Right atrium auricular region (tissue), 2 donors: ENCODE measurements at places on chromosomes 1 and 21. TPM values are rescaled to one million over a fixed set of nuclear protein-coding genes. Genes with fewer than 3 reads are reported as not detected.
A peak's percentile ranks its signal among the peaks of the same experiment; 100 is the strongest.

- H3K27ac ChIP-seq = no peak overlapping the region
- DNase-seq = no peak
- H3K27me3 ChIP-seq = no peaks in the 10 kb centered on the region
- H3K4me3 ChIP-seq = no peak overlapping the region
These were observed 360.4 kb upstream of the LYPLAL1 start for GRCh38 chr1:218813237-218813636.

GRCh38 chr21:45513003-45513717 lies 29.1 kb downstream of the SLC19A1 start:
- peaks cover 9% of the 10 kb centered on the region for H3K36me3 ChIP-seq
- H3K27me3 ChIP-seq = no peaks in the 10 kb centered on the region
- H3K27ac ChIP-seq = no peak overlapping the region
- H3K4me1 ChIP-seq = no peaks in the 10 kb centered on the region
- H3K4me3 ChIP-seq = no peak overlapping the region
- DNase-seq = no peak

Gene SLX9
- 15.9 TPM for total RNA-seq

DNA sequence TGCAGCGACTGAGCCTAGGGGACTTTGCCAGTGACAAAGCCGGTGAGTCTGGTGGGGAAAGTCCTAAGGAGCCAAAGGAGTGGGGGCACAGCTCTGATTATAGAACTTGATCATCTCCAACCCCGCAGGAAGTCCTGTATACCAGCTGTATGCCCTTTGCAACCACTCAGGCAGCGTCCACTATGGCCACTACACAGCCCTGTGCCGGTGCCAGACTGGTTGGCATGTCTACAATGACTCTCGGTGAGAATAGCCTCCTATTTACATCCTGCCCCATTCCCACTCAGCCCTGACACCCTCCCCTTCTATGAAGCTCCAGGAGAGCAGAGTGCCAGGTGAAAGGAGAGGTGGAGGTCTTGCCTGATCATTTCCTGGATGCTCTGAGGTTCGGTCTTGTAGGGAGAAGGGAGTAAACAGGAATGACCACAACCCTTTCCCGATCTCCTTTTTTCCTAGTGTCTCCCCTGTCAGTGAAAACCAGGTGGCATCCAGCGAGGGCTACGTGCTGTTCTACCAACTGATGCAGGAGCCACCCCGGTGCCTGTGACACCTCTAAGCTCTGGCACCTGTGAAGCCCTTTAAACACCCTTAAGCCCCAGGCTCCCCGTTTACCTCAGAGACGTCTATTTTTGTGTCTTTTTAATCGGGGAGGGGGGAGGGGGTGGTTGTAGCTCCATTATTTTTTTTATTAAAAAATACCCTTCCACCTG lies 1.2 kb upstream of the PPOX start:
- H3K4me1 ChIP-seq = peaks cover 38% of the 10 kb centered on the region
- no peaks in the 10 kb centered on the region for H3K27me3 ChIP-seq
- peak overlapping the region; percentile 89 for H3K27ac ChIP-seq
- DNase-seq = no peak
- peak overlapping the region; percentile 90 for H3K4me3 ChIP-seq

Gene ARHGAP29
- total RNA-seq = 25.8 TPM

DNA sequence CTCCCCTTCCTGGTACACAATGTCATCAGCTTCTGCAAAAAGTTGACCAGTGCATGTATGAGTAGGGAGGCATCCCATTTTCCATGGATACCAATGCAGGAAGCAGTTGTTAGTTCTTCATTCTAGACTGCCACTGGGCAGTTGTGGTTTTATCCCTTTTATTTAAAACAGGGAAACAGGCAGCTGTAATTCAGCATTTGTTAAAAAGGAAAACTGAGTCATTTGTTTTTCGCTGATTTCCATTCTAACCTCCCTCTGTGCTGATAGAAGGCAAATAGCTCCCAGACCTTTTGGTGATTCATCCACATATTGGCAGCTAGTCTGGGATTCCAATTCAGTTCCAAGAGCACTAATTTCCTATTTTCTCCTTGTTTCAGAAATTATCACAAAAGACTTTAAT lies 21.1 kb upstream of the ABCA4 start:
- H3K36me3 ChIP-seq = no peaks in the 10 kb centered on the region
- H3K27ac ChIP-seq = peak overlapping the region; percentile 49
- no peak for DNase-seq

DNA sequence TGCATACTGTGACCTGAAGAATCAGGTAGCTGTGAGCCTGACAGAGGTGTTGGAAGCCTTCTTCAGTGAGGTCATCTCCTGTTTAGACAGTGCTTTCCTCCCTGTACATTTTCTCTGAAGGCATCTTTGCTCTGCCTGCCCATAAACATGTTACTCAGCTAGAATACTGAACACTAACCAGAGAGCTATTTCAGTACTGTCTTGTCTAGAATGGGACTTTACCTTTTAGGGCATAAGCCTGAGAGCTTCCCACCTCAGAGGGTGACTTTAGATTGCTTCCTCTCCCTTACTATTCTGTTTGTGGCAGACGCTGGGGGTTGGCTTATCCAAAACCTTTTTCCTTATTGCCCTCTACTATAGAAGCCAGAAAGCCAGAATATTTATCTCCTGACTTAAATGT lies 23.3 kb upstream of the ZNF326 start:
- H3K36me3 ChIP-seq = no peaks in the 10 kb centered on the region
- H3K27me3 ChIP-seq = no peaks in the 10 kb centered on the region
- no peaks in the 10 kb centered on the region for H3K4me1 ChIP-seq

- DNase-seq = no peak
- H3K27me3 ChIP-seq = no peaks in the 10 kb centered on the region
- no peak overlapping the region for H3K27ac ChIP-seq
- no peaks in the 10 kb centered on the region for H3K36me3 ChIP-seq
- no peak overlapping the region for H3K4me3 ChIP-seq
- H3K4me1 ChIP-seq = no peaks in the 10 kb centered on the region
These were observed 253.1 kb upstream of the ADGRL4 start for GRCh38 chr1:79259390-79260336.

Gene ADGRB2
- 14.4 TPM for total RNA-seq

GRCh38 chr21:38561205-38561604 lies 62.9 kb upstream of the ERG start:
- DNase-seq = no peak
- H3K36me3 ChIP-seq = no peaks in the 10 kb centered on the region
- no peaks in the 10 kb centered on the region for H3K27me3 ChIP-seq
- no peak overlapping the region for H3K4me3 ChIP-seq

Gene GJB3
- total RNA-seq = 0.28 TPM

GRCh38 chr1:225534135-225534534 lies 106.3 kb upstream of the LBR start:
- H3K36me3 ChIP-seq = no peaks in the 10 kb centered on the region
- H3K4me1 ChIP-seq = peaks cover 4% of the 10 kb centered on the region
- H3K27me3 ChIP-seq = no peaks in the 10 kb centered on the region
- no peak overlapping the region for H3K27ac ChIP-seq
- no peak for DNase-seq

Gene RGSL1
- not detected for total RNA-seq

GRCh38 chr1:3785045-3785444 lies 11.3 kb downstream of the LRRC47 start:
- H3K27me3 ChIP-seq = no peaks in the 10 kb centered on the region
- no peak overlapping the region for H3K27ac ChIP-seq
- H3K36me3 ChIP-seq = peaks cover 72% of the 10 kb centered on the region
- no peak for DNase-seq
- H3K4me1 ChIP-seq = no peaks in the 10 kb centered on the region

- peaks cover 12% of the 10 kb centered on the region for H3K4me1 ChIP-seq
- DNase-seq = no peak
- no peak overlapping the region for H3K4me3 ChIP-seq
- no peaks in the 10 kb centered on the region for H3K27me3 ChIP-seq
- no peak overlapping the region for H3K27ac ChIP-seq
- H3K36me3 ChIP-seq = no peaks in the 10 kb centered on the region
These were observed 356.4 kb upstream of the ST6GALNAC5 start for GRCh38 chr1:76510672-76511557.

- H3K27me3 ChIP-seq = no peaks in the 10 kb centered on the region
- no peak for DNase-seq
- no peaks in the 10 kb centered on the region for H3K4me1 ChIP-seq
- no peak overlapping the region for H3K4me3 ChIP-seq
- no peaks in the 10 kb centered on the region for H3K36me3 ChIP-seq
These were observed 23.0 kb upstream of the ITLN1 start for GRCh38 chr1:160907976-160908375.

DNA sequence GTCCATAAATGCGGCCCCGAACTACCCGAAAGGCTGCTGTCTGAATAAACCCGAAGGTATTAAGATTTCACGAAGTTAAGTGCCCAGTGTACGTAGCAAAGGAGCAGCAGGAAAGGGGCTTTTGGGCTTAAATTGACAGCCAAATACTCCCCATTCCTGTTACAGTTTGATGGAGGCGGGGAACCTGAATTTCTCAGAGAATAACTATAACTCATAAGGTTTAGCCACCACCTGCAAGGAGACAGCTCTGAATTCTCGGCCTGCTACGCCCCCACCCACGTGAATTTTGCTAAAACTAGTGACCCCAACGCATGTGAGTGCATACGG lies 5.2 kb downstream of the GFI1 start:
- H3K27ac ChIP-seq = no peak overlapping the region
- H3K27me3 ChIP-seq = peaks cover 56% of the 10 kb centered on the region
- peaks cover 64% of the 10 kb centered on the region for H3K4me1 ChIP-seq
- no peak overlapping the region for H3K4me3 ChIP-seq
- no peaks in the 10 kb centered on the region for H3K36me3 ChIP-seq

Gene SH2D1B
- total RNA-seq = 0.16 TPM

GRCh38 chr1:222928212-222928611 lies 113.4 kb downstream of the DISP1 start:
- no peaks in the 10 kb centered on the region for H3K36me3 ChIP-seq

- H3K4me1 ChIP-seq = no peaks in the 10 kb centered on the region
- no peak overlapping the region for H3K27ac ChIP-seq
- H3K4me3 ChIP-seq = no peak overlapping the region
- no peaks in the 10 kb centered on the region for H3K27me3 ChIP-seq
- no peak for DNase-seq
These were observed 30.0 kb downstream of the MFSD2A start for GRCh38 chr1:39984951-39985350.

- H3K27me3 ChIP-seq = no peaks in the 10 kb centered on the region
- H3K4me3 ChIP-seq = no peak overlapping the region
- H3K4me1 ChIP-seq = no peaks in the 10 kb centered on the region
- H3K27ac ChIP-seq = no peak overlapping the region
- no peak for DNase-seq
These were observed 95.7 kb upstream of the SIM2 start for GRCh38 chr21:36603221-36603620.

DNA sequence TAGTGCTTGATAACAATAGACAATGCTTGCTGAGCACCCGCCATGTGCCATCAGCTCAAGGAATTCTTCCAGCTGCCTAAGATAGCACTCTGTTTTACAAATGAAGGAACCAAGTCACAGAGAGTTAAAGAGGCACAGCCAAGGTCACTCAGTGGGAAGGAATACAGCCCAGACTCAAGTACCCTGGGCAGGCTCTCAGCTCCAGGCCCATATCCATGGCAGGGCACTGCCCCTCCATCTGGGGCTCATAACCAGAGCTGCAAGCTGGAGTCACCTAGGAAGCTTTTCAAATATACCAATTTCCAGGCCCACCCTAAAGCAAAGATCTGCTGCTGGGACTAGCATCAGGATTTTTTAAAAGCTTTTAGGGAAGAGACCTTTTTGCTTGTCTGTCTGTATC lies 1.6 kb downstream of the CLEC20A start:
- no peak overlapping the region for H3K4me3 ChIP-seq
- H3K27me3 ChIP-seq = no peaks in the 10 kb centered on the region
- peak; percentile 48 for DNase-seq

Gene LRRC39
- total RNA-seq = 142 TPM

Gene MFAP2
- total RNA-seq = 5.5 TPM

GRCh38 chr21:34835526-34835925 lies 166.7 kb downstream of the CLIC6 start:
- H3K27me3 ChIP-seq = no peaks in the 10 kb centered on the region
- no peaks in the 10 kb centered on the region for H3K36me3 ChIP-seq
- H3K4me1 ChIP-seq = no peaks in the 10 kb centered on the region
- H3K27ac ChIP-seq = no peak overlapping the region
- no peak overlapping the region for H3K4me3 ChIP-seq

DNA sequence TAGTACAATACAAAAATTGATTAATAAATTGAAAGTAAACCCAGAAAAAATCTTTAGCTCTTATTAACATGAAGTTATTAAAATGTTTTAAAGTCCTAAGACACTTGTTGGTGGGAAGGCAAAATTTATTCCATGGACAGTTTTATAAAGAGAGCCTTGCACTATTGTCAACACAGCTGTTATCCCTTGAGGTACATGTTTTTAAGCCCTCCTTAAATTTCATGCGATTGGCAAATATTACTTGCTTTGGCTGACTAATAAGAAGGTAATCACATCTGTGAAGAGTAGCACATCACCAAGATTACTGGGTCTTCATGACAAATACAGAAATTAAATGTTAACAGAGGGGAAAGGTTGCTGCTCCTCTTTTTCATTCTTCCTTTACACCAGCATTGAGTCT lies 611.1 kb downstream of the BRINP3 start:
- H3K4me1 ChIP-seq = no peaks in the 10 kb centered on the region
- no peak overlapping the region for H3K27ac ChIP-seq
- H3K27me3 ChIP-seq = no peaks in the 10 kb centered on the region
- no peaks in the 10 kb centered on the region for H3K36me3 ChIP-seq
- H3K4me3 ChIP-seq = no peak overlapping the region

DNA sequence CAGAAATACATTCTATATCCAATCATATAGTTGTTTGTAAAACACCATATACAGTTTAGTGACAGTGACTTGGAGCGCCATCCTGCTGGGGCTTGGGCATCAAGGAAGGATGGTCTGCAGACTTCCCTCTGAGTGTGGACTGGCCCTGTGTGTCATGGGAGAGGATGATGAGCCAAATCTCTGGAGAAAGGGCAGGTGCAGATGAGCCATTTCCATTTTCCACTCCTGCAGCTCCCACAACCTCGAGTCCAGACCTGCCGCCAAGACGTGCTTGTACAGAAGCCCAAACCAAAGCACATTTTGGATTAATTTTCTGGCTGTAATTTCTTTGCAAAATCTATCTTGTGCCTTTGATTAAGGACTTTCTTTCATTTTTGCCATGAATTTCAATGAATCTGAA lies 48.3 kb upstream of the SLC22A15 start:
- no peaks in the 10 kb centered on the region for H3K36me3 ChIP-seq
- H3K4me3 ChIP-seq = no peak overlapping the region
- no peak for DNase-seq
- no peaks in the 10 kb centered on the region for H3K27me3 ChIP-seq

Gene NBPF26
- 8.5 TPM for total RNA-seq
